ENCODE measurements at places on chromosomes 12 and 14.
A peak's percentile ranks its signal among the peaks of the same experiment; 100 is the strongest.

- no peak for DNase-seq
Observed at GRCh38 chr12:98754095-98754494, 109.0 kb downstream of the APAF1 start.

DNA sequence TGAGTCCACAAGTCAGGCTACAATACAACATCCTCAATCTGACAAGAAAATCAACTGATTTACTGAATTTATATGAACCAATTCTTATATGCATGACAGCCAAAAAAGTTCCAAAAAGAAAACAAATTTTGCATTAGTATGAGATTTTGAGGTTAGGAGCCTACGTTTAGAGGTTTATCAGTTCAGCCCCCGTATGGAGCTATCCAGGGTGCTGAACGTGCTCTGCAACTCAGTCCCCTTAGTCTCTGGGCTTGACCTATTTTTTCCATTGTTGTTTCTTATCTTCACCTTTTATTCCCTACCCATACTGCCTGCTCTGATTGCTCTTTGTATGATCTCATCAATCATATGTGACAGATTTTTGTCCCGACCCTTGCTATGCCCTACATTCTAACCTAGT is 693.0 kb downstream of the NRXN3 start:
- no peak for DNase-seq

DNA sequence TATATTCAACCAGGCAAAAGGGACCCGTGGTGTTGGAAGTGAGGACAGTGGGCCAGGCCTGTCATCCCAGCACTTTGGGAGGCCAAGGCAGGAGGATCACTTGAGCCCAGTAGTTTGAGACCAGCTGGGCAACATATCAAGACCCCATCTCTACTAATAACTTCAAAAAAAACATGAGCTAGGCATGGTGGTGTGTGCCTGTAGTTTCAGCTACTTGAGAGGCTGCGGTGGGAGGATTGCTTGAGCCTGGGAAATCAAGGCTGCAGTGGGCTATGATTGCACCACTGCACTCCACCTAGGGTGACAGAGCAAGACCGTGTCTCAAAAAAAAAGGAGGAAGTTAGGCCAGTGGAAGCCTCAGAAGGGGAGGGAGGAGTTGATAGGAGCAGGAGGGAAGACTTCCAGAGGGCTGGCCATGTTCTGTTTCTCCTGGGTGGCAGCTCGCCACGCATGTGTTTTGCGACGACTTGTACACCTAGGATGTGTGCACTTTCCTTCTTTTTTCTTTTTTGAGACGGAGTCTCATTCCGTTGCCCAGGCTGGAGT is 10.1 kb downstream of the SLC25A29 start:
- no peak for DNase-seq

DNA sequence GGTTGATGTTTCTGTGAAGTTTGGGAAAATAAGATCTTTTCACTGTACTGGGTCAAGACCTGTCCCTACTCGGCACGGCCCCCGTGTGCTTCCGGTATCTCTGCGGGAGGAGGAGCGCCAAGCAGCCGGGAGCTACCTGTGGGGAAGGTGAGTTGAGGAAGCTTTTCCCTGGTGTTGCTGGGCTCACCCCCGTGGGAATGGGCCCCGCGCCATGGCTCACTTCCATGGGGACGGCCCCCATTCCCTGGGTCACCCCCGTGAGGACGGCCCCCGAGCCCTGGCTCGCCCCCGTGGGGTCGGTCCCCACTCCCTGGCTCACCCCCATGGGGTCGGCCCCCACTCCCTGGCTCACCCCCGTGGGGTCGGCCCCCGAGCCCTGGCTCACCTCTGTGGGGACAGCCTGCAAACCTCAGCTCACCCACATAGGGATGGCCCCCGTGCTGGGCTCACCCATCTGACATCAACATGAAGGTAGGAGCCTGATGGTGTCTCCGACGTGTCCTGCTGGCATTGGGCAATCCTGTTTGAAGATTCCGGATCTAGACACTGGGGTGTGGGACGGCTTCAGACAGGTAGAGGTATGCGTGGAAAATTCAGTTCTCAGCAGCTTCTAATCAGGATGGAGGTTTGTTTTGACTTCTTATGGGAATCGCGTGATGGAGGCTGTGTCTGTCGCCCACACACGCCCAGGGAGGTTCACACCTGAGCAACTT is 9.1 kb downstream of the LRCOL1 start:
- no peak for DNase-seq

DNA sequence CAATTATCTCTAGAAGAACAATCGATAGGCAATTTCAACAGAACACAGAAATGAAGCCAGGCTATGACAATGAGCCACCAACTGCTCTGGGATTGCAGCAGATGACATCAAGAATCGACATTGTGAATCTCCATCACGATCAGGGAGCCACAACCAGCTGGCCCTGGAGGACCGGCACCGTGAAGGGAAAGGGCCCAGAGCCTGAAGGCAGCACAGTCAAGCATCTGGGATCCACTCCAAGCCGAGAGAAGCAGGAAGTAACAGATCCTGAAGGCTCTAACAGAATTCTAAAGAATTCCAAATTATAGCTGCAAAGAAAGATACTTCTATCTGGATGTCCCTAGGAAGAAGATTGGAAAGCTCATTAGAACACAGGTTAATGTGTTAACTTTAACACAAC is 61.0 kb downstream of the LRRC74A start:
- DNase-seq, result no peak

DNA sequence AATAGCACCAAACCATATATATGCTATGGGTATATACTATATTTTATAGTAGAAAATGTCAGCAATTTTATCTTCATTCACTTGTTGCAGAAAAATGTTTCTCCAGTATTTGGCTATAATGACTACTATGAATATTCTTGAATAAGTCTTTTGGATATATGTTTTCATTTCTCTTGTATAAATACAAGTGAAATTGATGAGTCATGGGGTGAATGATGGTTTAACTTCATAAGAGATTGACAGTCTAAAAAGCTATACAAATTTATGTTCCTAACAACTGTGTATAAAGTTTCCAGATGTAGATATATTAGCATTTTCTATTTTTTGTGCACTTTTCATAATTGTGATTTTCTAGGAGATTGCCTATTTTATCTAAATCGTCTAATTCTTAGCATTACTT is 714.8 kb downstream of the TRHDE start:
- DNase-seq, result no peak

- no peak for DNase-seq
Observed at GRCh38 chr12:117484901-117485300, 123.5 kb upstream of the NOS1 start.

DNA sequence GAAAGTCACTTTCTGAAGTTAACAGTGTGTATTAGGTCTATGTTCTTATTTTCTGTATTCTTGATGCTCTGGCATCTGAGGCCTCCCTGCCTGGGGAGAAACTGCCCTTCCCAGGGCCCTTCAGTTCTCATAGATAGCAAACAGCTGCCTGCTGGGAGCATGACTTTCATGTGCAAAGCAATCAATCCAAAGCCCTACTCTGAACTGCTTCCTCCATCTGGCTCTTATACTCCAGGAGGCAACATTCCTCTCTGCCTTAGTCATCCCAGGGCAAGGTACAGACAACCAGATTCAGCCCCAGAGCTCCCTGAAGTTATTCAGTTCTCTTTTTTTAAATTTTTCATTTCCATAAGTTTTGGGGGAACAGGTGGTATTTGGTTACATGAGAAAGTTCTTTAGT is 41.7 kb upstream of the RIN3 start:
- DNase-seq, result no peak

- DNase-seq, result no peak
Observed at GRCh38 chr12:72273851-72274351, 1.7 kb downstream of the TRHDE start.

DNA sequence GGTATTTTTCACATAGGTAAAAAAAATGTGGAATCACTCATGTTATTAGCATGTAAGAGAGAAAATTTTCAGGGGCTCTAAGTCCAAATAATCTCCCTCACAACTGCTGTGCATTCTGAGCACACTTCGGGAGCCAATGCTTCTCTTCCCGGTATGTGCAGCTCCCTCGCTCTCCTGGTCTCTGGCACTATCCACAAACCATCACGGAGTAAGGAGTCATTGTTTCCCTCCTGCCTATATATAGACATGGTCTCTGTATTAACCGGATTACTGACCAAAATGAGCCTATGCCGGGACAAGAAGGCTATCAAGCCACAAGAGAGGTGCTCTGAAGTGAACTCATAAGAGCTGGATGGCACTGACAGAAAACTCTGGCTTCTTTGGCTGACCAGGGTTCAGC is 13.4 kb downstream of the HECTD4 start:
- DNase-seq, result no peak

GRCh38 chr12:131619736-131620506 is 91.0 kb upstream of the SFSWAP start:
- no peak for DNase-seq

DNA sequence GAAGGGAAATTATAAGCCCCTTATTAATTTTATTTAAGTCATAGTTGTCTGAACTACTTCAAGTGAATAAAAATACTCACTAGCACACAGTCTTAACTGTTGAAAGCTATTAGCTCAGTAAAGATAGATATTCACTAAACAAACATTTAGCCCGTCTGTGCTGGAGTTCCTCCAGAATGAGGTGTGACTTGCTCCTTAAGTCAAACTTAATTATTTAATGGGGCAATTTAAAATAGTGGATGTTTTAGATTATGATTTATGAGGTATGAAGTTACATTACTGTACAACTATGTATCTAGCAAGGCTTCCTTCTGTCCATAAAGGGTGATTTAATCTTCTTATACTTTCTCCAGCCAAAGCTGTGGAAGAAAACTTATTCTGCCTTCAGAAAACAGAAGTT is 414.0 kb upstream of the FLRT2 start:
- no peak for DNase-seq

DNA sequence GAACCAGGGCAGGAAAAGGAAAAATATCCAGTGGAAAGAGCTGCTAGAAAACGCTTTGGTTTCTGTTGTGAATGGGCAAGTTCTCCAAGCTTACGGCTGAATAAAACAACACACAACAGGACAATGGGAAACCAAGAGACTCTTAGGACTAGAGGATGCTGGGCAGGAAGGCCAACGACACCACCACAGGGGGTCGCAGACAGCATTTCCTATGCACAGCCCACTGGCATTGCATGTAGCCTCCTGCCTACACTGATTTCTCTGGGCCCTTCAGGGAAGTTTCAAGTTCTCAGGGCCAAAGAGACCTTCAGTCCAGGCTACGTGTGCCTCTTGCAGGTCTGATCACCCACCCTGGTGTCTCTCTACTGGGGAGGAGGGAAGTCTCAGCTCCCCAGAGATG is 108.0 kb downstream of the RIMBP2 start:
- no peak for DNase-seq

DNA sequence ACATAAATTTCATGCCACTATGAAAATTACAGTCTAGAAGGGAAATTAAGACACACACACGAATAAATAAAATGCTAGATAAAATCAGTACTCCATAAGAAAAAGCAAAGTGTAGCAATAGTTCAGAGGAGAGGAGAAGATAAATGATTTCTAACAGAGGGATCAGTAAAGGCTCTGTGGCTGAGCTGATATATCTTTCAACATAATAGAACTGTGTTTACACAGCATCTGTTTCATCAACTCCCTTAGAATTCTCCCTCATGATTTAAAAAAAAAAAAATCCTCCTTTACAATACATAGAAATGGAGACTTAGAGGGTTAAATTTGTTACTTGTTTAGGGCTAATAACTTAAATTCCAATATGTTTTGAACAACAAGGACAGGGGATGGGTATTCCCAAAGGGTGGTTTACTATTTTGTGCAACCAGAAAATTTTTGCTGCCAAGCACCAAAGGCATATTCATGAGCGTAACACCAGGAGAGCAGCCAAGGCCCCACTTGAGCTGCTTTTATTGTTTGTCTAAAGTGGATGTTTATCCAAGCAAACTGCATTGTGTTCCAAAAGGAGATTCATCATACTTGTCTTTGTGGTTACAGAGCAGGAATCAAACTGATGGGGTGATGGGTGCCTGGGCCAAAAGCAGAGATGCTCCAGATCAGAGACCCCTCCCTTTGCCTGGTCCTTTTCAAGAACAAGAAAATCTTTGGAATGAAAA is 162.7 kb downstream of the BMP4 start:
- DNase-seq, result no peak

- peak; percentile 56 for DNase-seq
Observed at GRCh38 chr14:75554482-75554881, 23.9 kb upstream of the FLVCR2 start.

GRCh38 chr12:69073035-69073434 is 140.1 kb upstream of the CPM start:
- DNase-seq, result no peak

DNA sequence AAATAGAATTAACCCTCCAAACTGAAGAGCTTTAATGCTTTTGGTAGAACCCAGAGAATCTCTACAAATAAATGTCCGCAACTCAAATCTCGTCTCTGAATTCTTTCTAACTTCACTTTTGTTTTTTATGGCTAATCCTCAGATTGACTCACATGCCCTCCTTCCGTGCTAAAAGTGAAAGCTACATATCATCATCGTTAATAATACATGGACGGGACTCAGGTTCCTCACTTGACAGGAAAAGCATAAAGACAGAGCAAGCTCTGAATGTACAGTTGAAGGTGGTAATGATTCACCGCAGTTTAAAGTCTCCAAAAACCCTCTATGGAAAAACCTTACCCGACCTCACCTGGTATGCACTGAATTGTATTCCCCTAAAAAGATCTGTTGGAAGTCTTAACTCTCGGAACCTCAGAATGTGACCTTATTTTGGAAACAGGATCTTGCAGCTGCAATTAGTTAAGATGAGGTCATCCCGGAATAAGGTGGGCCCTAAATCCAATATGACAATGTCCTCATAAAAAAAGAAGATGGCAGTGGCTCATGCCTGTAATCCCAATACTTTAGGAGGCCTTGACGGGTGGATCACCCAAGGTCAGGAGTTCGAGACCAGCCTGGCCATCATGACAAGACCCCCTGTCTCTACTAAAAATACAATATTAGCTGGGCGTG is 147.4 kb upstream of the FOXN3 start:
- no peak for DNase-seq

DNA sequence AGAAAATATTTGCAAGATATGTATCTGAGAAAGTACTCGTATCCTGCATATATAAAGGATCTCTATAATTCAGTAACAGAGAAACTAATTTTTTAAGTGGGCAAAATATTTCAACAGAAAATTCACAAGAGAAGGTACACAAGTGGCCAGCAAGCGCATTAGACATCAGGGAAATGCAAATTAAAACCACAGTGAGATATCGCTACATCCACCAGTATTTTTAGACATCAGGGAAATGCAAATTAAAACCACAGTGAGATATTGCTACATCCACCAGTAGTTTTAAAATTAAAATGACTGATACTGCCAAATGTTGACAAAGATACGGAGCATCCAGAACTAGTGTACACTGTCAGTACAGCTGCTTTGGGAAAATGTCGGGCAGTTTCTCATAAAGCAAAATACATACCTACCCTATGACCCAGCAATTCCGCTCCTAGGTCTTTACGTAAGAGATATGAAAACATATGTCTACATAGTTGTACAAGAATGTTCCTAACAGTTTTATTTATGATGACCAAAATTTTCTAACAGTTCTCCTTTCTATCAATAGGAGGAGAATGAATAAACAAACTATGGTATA is 2.8 kb upstream of the KCNK13 start:
- no peak for DNase-seq

- no peak for DNase-seq
Observed at GRCh38 chr14:58533446-58533845, 104.3 kb upstream of the DACT1 start.

GRCh38 chr12:13530966-13531365 is 334.4 kb downstream of the EMP1 start:
- no peak for DNase-seq

GRCh38 chr12:62862259-62862881 is 72.6 kb downstream of the PPM1H start:
- DNase-seq, result no peak

Measured in T47D (cell line).